Stimulated activated CD4-positive, alpha-beta T cell treated with anti-CD3 and anti-CD28 coated beads, TNF-alpha, amount 100 ng/mL, for 4 hours (primary cell): ENCODE measurements at places on chromosomes 1 and 21.

DNA sequence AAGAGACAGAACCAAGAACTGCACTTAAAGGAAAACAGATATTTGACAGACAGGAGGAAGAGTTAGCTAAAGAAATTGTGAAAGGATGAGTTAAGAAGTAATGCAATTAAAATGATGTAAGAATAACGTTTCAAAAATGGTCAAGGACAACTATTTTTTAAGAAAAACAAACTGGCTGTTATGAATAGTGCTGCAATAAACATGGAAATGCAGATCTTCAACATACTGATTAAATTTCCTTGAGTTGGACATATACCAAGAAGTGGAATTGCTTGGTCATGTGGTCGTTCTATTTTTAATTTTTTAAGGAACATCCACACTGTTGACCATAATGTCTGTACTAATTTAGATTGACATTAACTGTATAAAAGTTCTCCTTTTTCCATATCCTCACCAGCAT, 23.1 kb upstream of the PHTF1 start:
- no peak for DNase-seq

- no peak for DNase-seq
Measured at GRCh38 chr1:12772520-12772919, 1.0 kb upstream of the PRAMEF12 start.

GRCh38 chr1:183051546-183051945, 28.3 kb downstream of the LAMC1 start:
- DNase-seq = no peak

GRCh38 chr1:147062956-147063355, 109.3 kb downstream of the PRKAB2 start:
- no peak for DNase-seq

DNA sequence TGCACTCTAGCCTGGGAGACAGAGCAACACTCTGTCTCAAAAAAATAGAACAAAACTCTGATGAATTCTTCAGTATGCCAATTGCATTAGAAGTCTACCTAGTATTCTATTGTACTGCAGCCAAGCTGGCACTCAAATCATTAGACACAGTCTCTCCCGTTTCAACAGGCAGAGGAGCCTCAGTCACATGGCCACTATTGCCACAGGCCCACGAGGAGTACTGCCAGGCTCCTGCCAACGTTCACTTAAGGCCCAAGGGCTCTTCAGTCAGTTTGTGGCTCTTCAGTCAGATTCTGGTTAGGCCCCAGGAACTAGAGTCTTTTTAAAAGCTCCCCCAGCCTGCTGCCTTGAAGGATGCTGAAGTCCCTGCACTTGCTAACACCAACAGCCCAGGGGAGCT, 73.4 kb downstream of the SH3BGR start:
- no peak for DNase-seq

GRCh38 chr1:172069534-172069933, 228.2 kb downstream of the DNM3 start:
- no peak for DNase-seq
